Stimulated activated naive CD4-positive, alpha-beta T cell treated with Interleukin-2 at 50 U/mL for 16 hours (primary cell): ENCODE measurements at places on chromosomes 16 and 17.
A peak's percentile ranks its signal among the peaks of the same experiment; 100 is the strongest.

GRCh38 chr17:22514767-22515320, 822.5 kb downstream of the KCNJ18 start:
- no peak for DNase-seq

DNA sequence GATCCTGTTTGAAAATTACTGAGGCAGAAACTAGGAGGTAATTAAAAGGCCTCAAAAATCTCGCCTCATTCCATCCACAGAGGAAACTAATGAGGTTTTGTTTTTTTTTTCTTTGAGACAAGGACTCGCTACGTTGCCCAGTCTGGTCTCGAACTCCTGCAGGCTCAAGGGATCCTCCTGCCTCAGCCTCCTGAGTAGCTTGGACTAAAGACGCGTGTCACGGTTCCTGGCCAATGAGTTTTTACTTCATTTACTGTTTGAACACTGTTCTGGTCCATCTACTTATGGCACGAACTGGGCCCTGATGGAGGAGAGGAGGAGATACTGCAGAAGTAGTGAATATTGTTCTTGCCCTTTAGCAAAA, 600 bp upstream of the BLTP2 start:
- no peak for DNase-seq

- DNase-seq: no peak
These were observed 98.2 kb upstream of the METRNL start for GRCh38 chr17:82981141-82981730.

DNA sequence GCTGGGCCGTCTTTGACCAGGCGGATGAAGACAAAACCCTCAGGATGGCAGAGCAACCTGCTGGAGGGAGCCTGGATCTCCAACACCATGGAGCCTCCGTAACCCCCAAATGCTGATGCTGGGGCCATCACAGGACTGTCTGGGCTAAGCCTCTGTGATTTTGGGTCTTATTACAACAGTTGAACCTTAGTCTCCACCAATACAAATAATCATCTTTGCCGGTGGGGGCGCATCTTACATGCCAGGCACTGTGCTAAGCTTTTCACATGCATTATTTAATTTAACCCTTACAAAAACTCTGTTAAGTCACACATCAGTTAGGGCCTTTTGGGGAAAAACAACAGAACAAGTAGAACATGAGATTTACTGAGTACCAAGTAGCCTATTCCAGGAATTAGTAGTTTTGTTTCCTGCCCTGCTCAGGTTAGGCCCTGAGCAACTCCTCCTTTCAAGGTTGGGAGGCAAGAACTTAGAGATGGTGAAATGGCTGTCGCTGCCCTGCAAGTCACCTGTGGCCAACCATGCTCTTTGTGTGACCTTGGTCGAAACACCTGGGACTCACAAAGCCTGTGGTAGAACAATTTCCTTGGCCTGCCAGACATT, 8.9 kb upstream of the ITGAM start:
- no peak for DNase-seq

DNA sequence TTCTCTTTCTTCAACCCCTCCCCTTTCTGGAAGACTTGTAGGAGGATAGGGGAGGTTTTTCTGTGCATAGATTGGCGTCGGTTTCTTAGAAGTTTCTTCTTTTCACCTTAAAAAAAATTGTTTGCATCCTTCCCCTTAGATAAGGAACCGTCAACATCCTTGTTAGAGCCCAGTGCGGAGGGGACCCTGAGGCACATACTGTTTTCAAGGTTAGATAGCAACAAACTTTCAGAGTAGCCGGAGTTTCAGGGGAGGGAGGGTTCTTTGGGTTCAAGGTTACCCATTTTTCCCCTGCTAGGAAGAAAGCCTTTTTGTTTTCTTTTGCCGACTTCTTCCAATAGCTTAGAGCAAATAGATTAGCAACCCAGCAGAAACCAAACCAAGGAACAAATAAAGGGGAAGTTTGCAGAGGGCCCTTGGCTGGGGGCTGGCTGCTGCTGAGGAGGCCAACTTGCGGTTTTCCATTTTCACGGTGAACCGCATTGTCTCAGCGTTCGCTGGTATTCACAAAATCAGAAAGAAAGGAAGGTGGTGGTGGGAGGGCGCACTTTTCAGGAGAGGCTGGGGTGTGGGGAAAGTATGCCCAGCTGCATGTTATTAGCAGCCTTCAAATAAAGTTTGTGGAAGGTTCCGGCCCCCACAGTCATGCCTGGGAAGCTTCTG, 28.8 kb downstream of the MSI2 start:
- peak; percentile 46 for DNase-seq

- no peak for DNase-seq
These were observed 145.5 kb downstream of the NTN1 start for GRCh38 chr17:9166788-9167187.

DNA sequence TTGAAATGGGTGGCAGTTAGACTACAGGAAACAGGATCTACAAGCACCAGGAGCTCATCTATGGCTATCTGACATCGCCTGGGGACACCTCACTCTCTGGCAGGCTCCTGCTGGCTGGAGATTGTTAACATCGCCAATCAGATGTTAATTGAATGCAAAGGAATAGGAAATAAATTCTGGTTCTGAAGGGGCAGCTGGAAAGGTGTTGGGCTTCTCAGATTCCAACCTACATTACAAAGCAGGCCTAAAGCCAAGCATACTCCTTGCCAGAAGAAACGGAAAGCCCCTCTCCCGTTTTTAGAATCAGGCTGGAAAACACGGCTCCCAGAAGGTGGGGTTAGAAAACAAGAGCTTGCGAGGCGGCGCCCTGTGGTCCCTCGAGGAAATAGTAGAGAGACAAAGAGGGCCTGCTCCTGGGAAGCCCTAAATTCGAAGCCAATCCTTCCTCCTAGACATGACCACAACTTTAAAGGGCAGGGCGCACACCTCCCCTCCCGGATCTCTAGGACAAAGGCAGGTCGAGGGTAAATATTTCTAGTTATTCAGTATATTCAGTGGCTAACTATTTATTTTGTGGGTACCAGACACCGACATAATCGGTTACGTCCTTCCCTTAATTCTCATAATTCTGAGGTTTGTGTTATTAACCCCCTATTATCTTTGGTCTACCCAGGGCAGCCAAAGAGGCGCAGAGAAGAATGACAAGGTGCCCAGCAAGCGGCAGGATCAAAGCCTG, 763 bp upstream of the TOM1L1 start:
- DNase-seq: no peak

DNA sequence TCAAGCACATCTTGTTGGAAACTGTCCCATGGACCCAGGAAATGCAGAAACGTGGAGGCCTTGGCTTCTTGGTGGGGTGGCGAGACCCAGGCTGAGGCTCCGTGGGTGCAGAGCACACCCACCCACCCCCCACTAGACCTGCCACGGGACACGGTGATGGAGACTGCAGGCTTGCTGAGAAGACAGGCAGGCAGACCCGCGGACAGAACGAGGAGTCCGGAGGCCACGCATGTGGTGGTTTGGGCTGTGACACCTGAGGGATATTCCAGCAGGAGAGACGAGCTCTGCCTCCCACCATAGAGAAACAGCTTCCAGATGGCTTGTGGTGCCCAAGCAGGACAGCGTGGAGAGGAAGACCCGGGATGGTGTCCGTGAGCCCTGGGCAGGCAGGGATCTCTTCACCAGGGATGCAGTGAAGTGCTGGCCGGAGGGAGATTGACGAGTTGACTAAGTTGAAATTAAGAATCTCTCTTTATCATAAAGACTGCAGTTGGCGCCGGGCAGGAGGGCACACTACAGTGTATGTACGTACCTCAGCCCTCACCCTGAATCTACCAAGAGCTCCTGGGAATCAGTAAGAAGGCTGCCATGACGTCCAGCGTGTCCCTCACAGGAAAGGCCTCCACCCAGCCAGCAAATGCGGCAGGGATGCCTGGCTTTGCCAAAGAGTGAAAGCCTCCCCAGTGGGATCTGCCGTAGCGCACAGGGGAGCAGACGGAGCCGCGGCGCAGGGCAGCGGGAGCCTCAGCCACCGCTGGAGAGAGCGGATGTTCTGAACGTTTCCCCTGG, 8.2 kb downstream of the UBE2I start:
- DNase-seq: no peak

GRCh38 chr16:78209951-78210661, 110.7 kb downstream of the WWOX start:
- no peak for DNase-seq

DNA sequence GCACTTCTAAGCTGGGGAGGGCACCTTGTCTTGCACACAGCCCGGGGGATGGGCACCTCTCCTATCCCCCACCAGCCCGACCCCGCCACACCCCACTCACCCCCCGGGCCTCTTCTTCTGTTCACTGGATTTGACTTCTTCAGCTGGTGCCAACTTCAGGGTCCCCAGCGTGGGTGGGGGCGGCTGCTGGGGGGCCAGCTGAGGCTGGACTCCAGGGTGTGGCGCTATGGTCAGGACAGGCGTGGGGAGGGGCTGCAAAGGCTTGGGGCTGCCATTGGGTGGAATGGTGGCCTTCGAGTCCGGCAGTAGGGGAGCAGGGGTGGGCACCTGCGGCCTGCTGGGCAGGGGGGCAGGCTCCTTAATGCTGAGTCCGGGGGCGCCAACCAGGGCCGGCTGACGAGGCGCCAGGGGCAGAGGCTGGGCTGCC, 6.1 kb downstream of the MNT start:
- no peak for DNase-seq

DNA sequence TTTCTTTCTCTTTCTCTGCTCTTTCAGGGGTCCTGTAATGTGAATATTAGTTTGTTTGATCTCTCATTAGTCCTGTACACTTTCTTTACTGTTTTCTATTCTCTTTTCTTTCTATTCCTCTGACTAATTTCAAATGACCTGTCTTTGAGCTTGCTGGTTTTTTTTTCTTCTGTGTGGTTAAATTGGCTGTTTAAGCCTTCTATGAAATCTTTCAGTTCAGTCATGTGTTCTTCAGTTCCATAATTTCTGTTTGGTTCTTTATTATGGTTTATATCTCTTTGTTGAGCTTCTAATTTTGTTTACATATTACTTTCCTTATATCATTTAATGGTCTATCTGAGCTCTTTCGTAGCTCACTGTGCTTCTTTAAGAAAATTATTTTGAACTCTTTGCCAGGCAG, 31.3 kb upstream of the NKD1 start:
- no peak for DNase-seq

- no peak for DNase-seq
These were observed 37.7 kb upstream of the PVALEF start for GRCh38 chr17:81127526-81128177.

DNA sequence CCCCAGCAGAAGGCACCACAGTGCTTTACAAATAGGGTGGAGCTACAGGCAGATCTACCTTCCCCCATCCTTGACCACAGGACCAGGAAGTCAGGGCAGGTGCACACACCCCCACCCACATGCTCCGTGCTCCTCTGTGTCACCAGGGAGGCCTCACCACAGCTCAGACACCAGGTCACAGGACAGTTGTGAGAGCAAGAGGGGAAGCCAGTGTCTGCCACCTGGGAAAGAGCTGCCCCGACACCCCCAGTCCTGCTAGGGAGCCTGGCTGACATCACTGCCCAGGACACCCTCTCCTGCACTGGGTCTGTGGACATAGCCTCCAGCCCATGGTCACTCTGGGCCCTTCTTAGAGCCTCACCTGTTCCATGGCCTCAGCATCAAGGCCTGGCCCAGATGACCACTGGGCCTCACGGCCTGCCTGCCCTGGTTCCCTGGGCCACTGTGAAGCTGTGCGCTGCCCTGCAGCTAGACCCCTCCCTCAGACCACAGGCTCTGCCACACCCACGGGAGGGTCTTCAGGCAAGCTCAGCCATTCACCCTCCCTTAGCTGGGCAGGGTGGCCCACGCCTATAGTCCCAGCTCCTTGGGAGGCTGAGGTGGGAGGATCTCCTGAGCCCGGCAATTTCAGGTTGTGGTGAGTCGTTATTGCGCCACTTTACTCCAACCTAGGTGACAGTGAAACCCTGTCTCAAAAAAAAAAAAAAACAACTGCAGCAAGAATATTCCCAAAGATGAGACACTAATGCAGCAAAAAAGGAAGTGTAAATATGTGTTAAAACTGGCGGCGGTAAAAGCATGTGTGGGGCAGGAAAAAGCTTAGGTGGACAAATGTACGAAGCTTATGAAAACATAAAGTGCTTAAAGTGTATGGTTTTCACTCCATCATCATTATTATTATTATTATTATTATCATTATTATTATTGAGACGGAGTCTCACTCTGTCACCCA, 14.2 kb downstream of the POLR3K start:
- DNase-seq: peak; percentile 51

- DNase-seq: no peak
These were observed 52.4 kb upstream of the NFAT5 start for GRCh38 chr16:69513180-69513966.

GRCh38 chr16:89054261-89054661, 39.4 kb upstream of the ACSF3 start:
- DNase-seq: no peak

DNA sequence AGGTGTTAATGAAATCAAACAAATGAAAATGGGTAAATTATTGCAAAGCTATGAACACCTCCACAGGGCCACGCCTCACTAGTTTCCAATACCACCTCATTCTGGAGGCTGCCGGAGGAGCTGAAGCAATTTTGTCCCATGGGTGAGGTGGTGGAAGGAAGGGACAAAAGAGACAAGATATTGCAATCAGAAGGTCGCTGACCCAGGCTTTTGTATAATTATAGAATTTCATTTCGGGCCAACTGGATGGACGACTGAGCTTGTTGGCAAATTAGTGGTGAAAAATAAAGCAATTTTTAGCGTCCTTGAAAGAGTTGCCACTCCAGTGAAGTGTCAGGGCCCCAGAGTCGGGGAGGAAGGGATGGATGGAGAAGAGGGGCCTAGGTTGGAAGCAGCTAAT, 147.9 kb downstream of the CYLD start:
- DNase-seq: no peak

GRCh38 chr16:84883301-84883700, 63.5 kb downstream of the CRISPLD2 start:
- DNase-seq: no peak

GRCh38 chr17:59676716-59677115, 30.5 kb downstream of the PTRH2 start:
- DNase-seq: no peak

- peak; percentile 7 for DNase-seq
These were observed 45.6 kb downstream of the METRNL start for GRCh38 chr17:83124871-83125514.

- no peak for DNase-seq
These were observed 81.3 kb downstream of the CDYL2 start for GRCh38 chr16:80723091-80723490.

- no peak for DNase-seq
These were observed 84.2 kb downstream of the KCNJ12 start for GRCh38 chr17:21460358-21460757.

- no peak for DNase-seq
These were observed 128.5 kb downstream of the PARN start for GRCh38 chr16:14501331-14502255.

GRCh38 chr17:69945698-69946185, 129.3 kb upstream of the KCNJ16 start:
- no peak for DNase-seq

- DNase-seq: no peak
These were observed 16.8 kb upstream of the COG7 start for GRCh38 chr16:23469814-23470213.
